Inflammatory macrophage (primary cell): ENCODE measurements at places on chromosomes 5 and 9.

DNA sequence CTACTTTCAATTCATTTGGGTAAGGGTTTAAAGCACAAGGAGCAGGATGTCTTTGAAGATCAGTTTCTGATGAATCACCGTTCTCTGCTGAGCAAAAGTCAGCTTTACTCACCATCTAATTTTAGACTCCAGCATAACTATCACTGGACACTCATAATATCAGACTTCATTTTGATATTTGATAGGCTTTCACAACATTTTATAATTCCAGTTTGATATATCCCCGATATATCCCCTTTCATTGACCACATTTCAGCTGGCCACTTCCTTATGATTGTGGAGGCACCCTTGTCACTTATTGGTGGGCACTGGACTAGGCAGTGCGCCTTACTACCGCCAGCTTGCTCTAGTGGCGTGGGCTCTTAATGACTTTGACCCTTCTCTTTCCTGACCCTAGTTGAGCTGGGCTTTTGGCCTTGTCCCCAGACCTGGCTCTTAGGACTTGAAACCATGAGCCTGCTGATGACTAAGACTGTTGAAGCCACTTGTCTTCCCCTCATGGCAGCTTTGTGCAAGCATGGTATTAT, 46.8 kb downstream of the CYSTM1 start:
- peak; percentile 59 for DNase-seq

DNA sequence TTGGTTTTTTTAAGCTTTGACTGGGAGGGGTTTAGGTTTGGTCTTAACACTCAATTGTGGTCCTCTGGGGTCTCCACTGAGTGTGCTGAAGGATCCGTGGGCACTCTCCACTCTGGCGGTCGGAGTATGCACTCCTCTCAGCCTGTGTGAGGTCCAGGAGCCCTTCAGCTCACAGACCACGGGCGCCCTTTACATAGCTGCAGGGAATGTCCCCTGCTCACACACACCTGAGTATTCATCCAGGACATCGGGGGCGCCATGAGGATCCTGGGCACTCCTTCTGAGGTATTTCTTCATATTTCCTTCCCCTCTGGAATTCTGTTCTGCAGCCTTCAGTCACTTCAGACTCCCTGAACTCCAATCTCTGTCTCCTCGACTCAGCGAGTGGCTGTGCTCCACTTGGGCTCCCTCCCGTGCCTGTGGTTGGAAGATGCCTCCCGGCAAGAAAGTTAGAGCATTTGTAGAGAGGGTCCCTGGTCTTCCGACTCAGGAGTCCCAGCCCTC, 12.5 kb downstream of the TRIP13 start:
- no peak for DNase-seq

DNA sequence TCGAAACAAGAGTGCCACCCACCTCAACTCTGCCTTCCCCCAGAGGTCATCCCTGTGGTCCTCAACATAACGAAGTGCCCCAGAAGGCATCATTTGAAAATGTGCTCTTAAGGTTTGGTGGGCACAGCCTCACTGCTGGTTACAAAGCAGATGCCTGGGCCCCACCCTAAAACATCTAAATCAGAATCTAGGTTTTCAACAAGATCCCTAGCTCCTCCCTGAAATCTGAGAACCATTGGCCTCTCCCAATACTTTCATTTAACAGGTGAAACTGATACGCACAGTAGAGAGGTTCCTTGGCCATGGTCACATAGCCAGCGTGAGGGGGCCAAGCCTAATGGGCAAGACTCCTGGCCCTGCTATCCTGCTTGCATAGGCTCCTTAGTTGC, 376.2 kb upstream of the CLINT1 start:
- no peak for DNase-seq

- DNase-seq, result no peak
These were observed 33.5 kb downstream of the ABLIM3 start for GRCh38 chr5:149174847-149175234.

DNA sequence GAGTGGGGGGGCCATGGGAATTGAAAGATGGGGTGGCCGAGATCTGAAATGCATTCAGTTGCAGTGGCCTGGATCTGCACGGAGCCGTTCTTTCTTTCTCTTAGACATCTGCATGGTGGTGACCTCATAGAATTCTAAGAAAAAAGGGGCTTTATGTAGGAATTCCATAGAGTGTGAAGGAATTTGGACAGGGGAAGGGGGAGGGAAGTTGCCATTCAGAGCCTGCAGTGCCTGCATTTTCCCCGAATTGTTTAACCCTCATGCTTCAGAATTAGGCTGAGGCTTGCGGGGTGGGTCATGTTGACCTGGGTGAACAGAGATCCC, 4.9 kb downstream of the NEK6 start:
- no peak for DNase-seq

GRCh38 chr5:68011801-68012200, 203.8 kb upstream of the PIK3R1 start:
- DNase-seq, result no peak

DNA sequence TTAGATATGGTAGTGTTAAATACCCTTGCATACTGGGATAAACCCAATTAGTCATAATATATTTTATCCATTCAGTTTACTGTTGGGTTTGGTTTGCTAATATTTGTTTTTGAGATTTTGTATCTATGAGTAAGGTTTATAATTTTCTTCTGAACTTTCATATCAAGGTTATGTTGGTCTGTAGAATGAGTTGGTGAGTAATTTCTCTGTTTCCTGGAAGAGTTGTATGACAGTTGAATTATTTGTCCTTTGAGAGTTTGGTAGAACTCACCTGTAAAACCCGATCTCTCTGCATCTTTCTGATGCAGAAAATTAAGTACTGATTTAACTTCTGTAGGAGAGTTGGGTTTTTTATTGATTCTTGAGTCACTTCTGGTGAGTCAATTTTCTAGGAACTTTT, 20.4 kb downstream of the DDX4 start:
- DNase-seq, result no peak

DNA sequence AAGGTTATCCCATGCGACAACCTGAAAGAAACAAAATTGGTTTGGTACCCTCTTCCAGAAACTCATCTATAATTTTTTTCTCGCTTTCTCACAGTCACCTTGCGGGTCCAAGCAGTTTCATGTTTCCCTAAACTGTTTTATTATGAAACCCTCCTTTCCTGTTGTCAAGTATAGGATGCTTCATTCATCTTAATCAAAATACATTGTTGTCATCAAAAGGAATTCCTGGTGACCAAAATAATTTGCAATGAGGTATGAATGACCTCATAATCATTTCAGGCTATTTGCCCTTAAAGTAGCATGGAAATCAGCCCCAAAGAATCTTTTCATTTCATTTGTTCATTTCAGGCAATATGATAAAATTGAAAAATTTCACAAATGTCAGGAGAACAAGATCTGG, 503.0 kb downstream of the SPATA31D1 start:
- DNase-seq, result no peak

- DNase-seq, result peak; percentile 3
These were observed 26.1 kb downstream of the NR5A1 start for GRCh38 chr9:124481115-124481514.

- DNase-seq, result no peak
These were observed 18.6 kb downstream of the STKLD1 start for GRCh38 chr9:133394687-133395271.

- no peak for DNase-seq
These were observed 3.0 kb upstream of the SRA1 start for GRCh38 chr5:140560227-140560626.

GRCh38 chr5:54009357-54009756, 301.0 kb downstream of the ARL15 start:
- DNase-seq, result no peak

- DNase-seq, result no peak
These were observed 27.9 kb downstream of the TMEM215 start for GRCh38 chr9:32811246-32811645.

DNA sequence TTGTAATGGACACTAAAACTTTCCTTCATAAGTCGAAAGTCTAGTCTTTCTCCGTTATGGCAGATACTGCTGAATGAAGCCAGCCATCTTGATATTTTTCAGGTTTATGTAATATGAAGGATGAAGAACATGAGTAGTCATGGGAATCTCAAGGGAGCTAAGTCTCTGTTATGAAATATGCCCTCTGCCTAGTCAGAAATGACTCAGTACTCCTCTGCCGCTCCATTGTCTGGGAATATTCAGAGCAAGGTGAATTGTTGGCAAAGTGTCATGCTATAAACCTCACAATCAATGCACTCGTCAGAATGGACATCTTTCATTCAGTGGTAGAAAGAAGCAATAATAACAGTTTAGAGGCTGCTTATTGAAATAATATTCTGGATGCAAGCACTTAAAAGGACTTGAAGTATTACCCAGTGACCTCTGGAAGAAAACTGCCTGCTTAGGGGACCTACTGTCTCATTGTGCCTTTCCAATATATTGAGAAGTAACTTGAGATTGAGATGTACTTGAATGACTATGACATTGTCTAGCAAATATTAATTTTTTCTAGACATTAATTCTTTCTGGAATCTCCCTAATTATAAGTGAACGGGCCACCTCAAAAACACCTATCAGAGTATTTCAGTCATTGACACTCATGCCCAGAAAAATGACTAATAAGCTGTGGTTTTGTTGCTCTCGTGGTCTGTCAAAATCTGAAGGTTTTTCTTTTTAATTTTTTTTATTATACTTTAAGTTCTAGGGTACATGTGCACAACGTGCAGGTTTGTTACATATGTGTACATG, 1011.5 kb upstream of the ACO1 start:
- no peak for DNase-seq

GRCh38 chr9:5443850-5444249, 6.1 kb upstream of the PLGRKT start:
- peak; percentile 74 for DNase-seq

- peak; percentile 32 for DNase-seq
These were observed 142.3 kb downstream of the SMARCA2 start for GRCh38 chr9:2157277-2158110.

- DNase-seq, result no peak
These were observed 17.4 kb downstream of the TMOD1 start for GRCh38 chr9:97518909-97519307.

DNA sequence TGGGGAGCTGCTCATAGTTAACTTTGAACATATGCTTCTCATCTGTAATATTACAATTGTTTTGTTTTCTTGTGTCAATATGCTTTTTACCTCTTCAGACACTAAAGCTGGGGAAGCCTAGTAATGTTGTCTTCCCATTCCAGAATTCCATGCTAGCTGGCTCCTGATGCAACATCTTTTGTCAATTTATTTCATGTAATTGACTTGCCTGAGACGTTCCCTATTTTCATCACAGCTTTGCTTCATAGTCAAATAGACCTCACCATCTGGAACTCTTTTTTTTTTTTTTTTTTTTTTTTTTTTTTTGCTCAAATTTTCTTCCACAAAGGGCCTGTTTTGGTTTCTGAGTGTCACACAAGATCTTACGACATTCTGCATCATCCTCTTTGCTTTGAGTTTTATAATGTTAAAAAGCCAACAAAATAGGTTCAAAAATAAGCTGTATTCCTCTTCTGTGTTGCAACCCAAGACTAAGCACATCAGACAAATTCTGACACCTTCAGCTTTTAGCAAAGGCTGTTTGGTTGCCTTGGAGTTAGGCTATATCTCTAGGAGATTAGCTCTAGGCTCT, 235.2 kb downstream of the NR3C1 start:
- no peak for DNase-seq

GRCh38 chr5:132115375-132115774, 41.8 kb downstream of the CSF2 start:
- DNase-seq, result no peak

GRCh38 chr5:150787656-150788055, 9.1 kb downstream of the SMIM3 start:
- peak; percentile 51 for DNase-seq

DNA sequence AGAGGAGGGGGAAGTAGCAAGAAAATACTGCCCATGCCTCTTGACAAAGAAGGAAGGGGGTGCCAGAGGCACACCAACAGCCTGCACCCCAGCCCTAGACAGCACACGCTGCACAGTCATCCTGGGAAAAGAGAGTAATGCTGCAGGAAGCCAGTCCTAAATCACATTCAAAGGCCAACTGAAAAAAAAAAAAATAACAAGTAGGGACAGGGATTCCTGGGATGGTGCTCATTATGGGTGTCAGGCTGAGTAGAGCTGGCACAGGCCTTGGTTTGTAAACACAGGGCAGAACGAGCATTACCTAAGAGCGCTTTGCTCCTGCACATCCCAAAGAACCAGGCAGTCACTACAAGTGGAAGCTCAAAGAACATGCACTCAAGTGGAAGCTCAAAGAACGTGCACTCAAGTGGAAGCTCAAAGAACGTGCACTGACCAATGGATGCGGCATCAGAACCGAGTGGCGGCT, 7.8 kb downstream of the RAPGEF1 start:
- DNase-seq, result peak; percentile 42

DNA sequence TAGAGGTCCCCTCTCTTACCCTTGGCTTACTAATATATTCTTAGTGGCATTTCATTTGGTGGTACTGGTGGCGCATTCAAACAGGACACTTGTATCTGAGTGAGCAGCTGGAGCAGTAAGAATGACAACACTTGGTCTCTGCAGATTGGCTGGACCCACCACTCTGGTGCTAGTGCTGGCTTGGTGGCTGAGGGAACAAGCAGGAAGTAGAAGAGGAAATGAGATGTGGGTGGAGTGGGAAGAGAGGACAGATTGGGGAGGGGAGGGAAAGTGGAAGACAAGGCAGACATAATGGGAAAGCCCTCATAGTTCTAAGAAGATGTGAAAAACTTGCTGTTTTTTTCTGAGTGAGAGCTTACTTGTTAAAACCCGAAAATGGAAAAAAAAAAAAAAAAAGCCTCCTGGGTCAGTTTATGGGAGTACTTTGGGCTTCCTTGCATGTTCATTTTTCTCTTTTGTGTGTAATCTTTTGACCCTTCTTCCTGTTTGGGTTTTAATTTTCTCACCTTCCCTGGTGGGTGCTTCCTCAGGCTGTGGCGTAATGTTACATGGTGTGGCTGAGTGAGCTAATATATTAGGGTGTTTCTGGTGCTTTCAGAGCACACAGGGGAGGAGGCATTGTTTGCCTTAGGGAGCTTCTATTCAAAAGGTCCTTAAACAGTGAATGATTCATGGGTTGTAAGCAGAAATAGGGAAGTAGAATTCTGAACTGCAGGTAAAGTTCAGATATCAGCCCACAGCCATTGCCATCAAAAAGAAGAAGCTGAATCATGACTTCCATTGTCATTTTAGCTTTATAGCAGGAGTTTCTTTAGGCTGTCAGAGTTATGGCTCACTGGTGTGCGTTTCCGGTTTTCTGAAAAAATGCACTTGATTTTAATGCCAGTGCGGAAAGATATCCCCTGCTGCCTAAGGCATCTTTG, 52.3 kb downstream of the TLE4 start:
- peak; percentile 83 for DNase-seq

DNA sequence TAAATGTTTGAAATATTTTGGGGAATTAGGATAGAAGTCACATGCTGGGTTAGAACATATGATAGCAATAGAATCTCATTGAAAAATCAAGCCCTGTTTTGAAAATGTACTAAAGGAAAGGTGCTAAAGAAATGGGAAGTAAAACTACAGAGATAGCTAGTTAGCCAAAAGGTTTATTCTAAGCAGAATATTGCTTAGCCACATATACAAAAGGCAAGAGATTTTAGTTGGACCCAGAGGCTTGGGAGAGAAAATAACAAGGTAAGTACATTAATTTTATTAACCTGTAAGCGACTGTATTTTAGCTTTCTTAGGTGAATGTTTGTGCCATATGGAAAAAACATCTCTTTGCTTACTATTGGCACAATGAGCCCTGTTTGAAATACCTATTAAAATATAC, 108.3 kb downstream of the RPS23 start:
- no peak for DNase-seq
